WTC11 (cell line): ENCODE measurements at places on chromosomes 3 and 15. TPM values are rescaled to one million over a fixed set of nuclear protein-coding genes. Genes with fewer than 3 reads are reported as not detected.
A peak's percentile ranks its signal among the peaks of the same experiment; 100 is the strongest.

DNA sequence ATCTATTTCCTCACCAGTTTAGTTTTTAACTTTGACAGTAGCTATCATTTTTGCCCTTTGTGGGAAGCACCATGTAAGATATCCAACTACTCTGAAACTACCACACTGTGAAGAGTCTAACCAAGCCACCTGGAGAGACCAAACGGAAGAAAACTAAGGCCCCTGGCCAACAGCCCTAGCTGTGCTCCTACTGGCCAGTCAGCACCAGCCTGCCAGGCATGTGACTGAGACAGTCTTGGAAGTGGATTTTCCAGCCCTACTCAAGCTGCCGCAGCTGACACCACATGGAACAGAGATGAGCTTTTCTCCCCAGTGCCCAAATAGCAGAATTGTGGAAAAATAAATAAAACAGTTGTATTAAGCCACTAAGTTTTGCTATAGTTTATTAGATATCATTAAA lies 2.9 kb upstream of the TBC1D5 start:
- DNase-seq = no peak

GRCh38 chr15:56208641-56209155 lies 35.0 kb downstream of the RFX7 start:
- no peak for DNase-seq

DNA sequence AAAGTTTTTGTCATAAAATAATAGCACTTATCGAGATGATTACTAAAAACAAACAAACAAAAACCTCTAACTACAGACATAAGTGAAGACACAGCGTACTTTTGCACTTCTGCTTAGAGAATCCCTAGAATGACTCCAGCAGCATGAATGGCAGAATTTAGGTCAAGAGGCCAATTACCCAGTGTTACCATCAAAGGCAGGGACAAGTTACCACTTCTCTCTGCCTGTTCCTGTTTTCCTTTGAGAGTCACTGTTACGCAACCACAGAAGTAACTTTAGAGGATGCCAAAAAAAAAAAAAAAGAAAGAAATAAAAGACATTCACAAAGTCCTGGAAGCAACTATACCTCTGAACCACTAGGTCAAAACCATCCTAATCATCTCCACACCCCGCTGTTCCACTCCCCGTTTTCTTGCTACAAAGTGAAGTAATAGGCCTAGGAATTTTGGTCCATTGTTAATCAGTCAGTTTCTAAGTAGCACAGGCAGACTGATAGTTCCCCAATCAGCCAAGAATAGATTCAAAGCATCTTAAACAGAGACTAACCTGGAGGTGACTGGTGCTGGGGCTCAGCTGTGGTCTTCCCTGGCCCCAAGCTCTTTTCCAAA lies 41.9 kb downstream of the FMN1 start:
- DNase-seq = no peak

DNA sequence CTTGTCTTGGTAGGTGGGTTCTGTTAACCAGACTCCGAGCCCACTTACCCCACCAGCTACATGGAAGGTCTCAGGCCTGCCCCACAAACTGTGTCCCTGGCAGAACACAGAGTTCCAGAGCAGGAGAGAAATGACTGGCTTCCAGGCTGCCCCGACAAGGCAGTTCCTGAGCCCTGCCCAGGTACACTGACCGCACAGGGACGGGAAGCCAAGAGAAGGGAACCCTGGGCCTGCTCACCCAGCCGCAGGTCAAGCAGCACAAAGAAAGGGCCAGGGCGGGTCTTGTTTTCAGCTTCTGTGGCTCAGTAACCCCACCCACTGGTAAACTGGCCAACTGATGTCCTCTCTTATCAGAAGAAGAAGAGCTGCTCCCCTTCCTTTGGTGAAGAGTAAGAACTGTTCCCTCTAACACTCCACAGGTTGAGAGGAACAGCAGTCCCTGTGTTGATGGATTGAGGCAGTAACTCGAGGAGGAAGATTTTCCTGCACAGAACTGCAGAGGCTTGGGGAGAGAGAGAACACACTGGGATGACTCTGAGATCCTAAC lies 68.4 kb downstream of the CRTC3 start:
- DNase-seq = peak; percentile 50

DNA sequence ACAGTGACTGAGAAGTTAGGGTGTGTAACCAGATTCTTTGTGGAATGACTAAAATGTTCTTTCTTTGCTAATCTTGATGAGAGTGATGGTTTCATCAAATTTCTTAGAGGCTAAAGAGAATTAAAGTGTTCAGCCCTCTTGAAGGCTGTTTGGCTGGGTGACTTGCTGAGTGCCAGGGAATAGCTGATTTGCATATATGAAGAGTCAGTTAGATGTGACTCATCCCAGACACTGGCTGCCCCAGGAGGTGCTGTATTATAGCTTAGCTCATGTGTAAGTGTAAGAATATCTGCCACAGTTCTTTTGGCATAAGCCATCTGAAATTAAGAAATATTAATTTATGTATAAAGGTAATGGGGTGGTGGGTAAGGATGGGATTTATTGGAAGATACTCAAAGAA lies 535.1 kb downstream of the NLGN1 start:
- DNase-seq = no peak

DNA sequence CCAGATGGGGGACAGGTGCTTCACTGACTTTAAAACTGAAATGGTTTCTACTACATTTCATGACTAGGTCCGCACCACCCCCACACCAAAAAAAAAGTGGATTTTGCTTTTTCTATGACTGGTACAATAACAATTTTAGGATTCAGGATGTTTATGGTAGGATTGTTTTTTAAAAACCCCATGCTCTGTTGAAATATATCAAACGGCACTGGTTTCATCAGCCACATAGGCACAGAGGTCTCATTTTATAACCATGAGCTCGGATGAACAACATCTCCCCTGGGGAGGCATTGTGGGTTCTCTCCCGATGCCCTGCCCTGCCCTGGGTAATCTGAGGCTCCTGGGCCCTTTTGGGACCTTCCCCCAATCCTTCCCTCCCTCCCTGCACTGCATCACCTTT lies 202.7 kb upstream of the KBTBD8 start:
- no peak for DNase-seq

GRCh38 chr3:178043084-178043483 lies 493.2 kb upstream of the KCNMB2 start:
- no peak for DNase-seq

GRCh38 chr3:137998121-137999042 lies 11.6 kb upstream of the CLDN18 start:
- no peak for DNase-seq

- no peak for DNase-seq
These were observed 7.1 kb downstream of the CD200R1 start for GRCh38 chr3:112967828-112968227.

- no peak for DNase-seq
These were observed 251.2 kb upstream of the VEPH1 start for GRCh38 chr3:157754451-157754850.

DNA sequence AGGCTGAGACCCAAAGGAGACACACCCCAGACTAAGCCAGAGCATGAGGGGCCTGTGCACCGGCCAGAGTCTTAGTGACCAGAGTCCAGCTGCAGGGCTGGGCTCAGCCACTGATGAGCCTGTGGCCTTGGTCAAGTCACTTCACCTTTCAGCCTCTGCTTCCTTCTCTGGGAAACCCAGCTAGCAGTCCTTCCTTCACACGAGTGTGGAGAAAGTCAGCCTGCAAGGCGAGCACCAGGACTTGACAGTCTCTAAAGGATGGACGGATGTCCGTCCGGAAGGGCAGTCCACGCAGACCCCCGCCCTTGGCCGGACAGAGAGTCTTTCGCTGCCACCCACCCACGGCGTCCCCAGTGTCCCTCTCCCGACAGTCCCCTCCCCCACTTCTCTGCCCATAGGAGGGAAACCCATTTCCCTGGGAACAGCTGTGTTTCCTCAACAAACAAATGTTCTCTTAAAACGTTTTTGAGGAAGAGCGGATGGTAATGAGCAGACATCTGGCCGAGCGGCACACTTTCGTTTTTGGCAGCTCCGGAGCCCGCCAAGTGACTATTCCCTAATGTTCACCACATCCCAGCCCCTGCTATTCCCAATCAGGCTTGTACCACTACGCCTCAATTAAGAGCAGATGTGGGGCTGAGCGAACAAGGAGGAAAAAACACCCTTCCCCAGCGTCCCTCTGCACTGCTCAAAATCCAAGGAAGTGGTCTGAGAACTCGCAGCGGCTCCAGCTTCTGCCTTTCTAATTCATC lies 129.1 kb upstream of the SMAD3 start:
- DNase-seq = no peak

DNA sequence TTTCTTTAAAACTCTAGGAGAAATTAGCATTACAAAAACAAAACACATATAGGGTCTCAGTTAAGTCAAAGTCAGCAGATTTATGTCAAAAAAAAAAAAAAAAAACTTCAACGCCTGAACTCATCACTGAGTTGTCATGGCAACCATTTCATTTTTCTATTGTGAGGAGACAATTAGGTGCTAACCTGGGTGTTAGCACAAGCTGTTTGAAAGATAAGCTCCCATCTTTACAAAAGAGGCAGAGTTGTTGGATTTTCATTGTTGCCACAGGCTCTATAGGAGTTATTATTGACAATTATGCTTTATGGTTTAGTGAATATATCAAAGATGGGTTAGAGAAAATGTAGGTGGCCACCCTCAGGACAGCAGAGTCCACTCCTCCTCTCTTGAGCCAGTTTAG lies 806.9 kb downstream of the GRM7 start:
- DNase-seq = no peak

The ROBO2 gene
- total RNA-seq = 11.7 to 12.4 TPM (median 12.0 TPM) in 3 replicates

The SAXO2 gene
- 1.9 to 3.8 TPM (median 2.7 TPM) in 3 replicates for total RNA-seq

The HIGD2B gene
- total RNA-seq = 0.18 TPM in 1 of 3 replicates, not detected in the others

The APOD gene
- total RNA-seq = 0.18 TPM in 1 of 3 replicates, not detected in the others
